ENCODE measurements at places on chromosomes 3 and 15.

GRCh38 chr3:31541089-31541488, 8.4 kb downstream of the STT3B start:
- no peak for DNase-seq

DNA sequence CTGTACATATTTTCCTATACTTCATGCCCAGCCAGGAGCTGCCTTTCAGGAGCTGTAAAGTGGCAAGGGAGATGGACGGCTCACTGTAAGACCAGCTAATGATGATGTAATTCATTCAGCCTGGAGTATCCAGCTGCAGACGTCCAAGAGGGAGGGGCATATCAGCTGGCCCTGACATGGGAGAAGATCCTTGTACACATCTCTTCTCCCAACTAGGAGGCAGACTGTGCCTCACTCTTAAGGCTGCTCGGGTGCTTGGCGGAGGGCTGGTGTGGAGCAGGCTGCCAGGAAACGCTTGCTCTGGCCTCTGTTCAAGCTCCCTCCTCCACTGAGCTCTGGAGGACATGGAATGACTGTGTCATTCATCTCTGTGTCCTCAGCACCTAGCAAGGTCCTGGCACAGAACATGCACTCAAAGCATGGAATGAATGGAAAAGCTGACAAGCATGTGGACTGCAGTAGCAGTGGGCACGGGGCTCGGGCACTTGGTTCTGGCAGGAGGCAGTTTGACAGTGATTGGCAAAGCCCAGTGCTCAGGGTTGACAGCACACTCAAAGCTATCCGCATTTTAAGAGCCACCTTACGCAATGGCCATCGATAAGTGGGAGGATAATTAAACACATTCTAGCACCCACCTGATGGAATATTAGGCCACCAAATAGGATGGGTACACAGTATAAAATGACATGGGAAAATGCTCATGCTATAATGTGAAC, 72.4 kb downstream of the TBC1D2B start:
- DNase-seq: no peak

DNA sequence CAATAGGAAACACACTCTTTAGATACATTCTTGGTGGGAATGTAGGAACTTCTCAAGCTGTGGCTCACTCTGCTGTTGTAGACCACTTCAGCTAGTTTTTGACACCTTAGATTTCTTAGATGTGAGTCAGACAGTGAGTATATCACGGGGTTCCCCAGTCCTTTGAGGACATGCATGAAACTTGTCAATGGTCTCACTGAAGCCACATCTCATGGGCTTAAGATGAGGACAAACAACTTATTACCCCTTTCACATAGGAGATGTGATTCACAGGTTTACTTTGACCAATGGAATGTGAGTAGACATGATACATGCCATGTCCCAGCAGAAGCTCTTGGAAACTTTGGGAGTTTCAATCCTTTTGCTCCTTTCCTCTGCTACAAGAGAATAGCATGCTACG, 325.5 kb downstream of the CHST2 start:
- no peak for DNase-seq

DNA sequence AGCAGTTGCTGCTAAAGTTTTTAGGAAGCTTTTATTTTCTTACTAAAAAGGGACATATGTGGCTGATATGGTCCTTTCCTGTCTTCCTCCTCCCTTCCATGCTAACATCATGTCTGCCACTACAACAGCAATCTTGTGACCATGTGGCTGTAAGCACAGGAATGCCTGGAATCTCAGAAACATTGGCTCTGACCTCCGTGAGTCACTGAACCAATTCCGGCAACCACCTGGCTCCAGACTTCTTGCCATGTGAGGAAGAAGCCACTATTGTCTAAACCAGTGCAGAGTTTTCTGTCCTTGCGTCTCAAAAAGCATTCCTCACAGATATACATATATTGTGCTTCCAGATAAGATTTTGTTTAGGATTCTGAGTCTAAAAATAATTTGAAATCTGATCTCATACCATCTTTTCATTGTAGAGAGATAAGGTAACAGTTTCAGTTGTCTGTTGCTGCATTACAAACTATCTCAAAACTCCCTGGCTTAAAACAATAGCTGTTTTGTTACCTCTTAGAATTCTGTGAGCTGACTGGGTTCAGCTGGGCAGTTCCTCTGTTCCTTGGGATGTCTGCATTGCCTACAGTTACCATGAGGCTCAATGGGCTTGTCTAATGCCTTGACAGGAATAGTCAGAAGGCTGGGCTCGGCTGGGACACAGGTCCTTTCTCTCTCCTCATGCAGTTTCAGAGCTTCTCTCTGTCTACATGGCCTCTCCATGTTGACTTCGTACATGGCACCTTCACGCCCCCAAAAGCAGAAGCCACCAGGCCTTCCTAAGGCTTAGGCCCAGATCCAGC, 77.3 kb upstream of the MAGI1 start:
- no peak for DNase-seq

GRCh38 chr15:59200560-59200959, 6.1 kb upstream of the LDHAL6B start:
- DNase-seq: no peak

All from CD4-positive, alpha-beta T cell treated with Interleukin-6 for 4 hours (primary cell).